ENCODE measurements at places on chromosomes 3 and 15.

DNA sequence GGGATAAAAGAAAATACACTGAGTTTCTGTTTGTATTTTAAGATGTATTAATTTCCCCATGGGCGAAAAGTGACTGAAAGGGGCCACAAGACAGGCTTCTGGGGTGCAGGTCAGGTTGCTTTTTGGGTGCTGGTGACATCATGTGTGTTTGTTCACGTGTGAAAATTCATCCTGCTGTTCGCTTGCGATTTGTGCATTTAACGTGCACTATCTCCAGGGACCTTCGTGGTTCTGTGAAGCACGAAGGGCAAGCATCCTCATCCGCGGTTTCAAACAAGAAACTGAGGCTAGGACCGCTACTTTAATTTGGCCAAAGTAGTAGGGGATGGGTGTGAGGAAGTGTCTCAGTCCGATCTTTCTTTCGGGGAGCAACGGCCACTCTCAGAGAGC is 1.6 kb upstream of the SMAD6 start:
- no peak for DNase-seq

DNA sequence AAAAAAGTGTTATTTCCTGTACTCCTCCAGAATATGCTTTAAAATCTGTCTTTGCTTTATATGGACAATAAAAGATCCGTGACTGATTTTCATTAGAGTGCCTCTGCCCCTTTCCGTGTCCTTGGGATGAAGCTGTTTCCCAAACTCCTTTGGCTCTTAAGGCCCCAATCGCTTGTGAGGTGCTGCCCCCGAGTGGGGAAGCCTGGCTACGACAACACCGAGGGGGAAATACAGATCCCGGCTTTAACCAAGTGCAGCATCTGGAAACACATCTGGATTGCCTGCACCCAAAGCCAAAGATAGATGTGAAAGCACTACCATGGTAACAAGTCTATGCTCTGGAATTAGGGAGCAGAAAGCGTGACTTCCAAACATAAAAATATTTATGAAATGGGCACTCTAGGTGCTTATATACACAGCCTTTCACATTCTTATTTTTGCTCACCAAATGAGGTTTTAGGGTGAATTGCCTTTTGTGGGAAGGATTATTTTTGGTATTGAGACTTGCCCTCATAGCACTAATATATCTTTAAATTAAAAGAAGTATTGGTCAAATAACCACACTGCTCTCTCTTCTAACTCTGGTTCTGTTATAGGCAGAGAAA is 40.6 kb upstream of the ADCY5 start:
- DNase-seq, result no peak

- no peak for DNase-seq
These were observed 17.4 kb upstream of the MKRN3 start for GRCh38 chr15:23548071-23548470.

DNA sequence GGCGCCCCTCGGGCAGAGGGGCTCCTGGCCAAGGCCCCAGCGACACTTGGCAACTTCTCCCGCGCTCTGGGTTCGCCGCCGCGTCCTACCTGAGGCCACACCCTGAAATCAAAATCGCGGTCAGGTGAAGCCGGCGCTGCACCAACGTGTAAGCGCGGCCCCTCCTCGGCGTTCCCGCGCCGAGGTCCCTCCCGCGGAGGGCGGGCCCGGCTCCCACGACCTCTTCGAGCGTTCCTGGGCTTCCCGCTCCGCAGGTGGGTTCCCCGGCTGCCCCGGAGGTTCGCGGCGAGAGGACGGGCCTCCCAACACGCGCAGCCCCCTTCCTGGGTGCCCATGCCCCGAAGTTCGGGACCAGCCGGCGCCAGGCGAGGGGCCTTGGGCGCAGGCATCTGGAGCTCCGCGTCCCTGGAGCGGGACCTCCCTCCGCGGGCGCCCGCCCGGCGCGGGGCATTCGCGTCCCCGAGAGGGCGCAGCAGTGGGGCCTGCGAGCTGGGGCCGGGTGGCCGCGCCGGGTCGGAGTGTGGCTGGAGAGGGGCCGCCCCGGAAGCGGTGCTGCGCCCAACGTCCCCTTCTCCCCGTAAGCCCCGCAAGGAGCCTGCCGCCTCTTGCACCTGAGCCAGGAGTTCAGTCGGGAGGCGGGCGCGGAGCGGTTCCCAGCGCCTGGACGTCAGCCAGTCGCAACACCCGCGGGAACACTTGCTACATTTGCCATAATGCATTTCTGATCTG is 13.7 kb downstream of the PAK6 start:
- DNase-seq, result no peak

DNA sequence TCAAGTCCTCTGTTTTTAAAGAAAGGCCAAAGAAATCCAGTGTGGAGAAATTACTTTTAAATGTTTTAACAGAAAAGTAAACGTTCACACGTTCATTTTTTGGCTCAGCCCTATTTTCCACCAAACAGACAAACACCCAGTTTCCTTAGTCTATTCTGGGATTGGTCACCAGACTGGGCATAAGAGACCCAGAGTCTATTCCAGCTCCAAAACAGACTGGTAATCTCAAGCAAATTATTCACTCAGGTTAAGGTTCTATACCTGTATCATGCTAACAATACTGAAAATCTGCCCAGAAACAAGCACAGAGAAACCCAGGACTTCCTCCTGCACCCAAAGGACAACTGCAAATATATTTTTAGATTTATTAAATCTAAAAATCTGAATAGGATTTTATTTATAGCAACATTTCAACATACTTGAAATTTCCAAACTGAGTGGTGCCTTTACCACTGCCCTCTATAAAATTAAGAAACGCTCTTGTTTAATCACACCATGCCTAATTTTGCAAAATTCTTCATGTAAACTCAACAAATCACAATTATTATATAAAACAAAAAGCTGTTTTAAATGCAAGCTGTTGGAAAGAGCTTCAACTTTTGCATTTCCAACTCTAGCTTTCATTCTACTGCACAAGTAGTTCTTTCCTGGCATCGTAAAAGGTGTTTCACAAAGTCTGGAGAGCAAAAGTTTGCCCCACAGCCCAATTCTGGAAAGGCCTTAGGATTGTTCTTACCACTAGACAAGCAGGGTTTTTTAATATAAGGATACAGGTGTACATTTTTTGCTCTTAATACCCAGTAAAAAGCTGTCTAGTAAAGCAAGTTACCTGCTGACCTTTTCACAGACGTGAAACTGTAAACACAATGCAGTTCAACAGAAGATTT is 18.7 kb downstream of the ZNF148 start:
- DNase-seq, result no peak

- no peak for DNase-seq
These were observed 54.4 kb upstream of the THUMPD3 start for GRCh38 chr3:9308298-9308990.

GRCh38 chr3:184532940-184533732 is 28.4 kb upstream of the EPHB3 start:
- no peak for DNase-seq

DNA sequence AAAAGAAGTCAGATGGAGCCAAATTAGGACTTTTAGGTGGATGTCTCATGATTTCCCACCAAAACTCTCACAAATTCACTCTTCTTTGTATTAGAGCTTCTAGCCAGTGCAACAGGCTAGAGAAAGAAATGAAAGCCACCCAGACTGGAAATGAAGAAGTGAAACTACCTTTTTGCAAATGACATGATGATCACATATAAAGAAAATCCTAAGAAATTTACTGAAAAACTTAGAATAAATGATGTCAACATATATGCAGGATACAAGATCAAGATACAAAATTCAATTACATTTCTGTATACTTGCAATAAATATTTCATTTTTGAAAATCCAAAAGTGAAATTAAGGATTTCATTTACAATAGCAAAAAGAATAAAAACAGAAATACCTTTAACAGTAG is 110.8 kb downstream of the LRIG1 start:
- no peak for DNase-seq

GRCh38 chr15:62983956-62984355 is 58.6 kb upstream of the TPM1 start:
- DNase-seq, result no peak

GRCh38 chr3:77259694-77260093 is 219.8 kb downstream of the ROBO2 start:
- DNase-seq, result no peak

DNA sequence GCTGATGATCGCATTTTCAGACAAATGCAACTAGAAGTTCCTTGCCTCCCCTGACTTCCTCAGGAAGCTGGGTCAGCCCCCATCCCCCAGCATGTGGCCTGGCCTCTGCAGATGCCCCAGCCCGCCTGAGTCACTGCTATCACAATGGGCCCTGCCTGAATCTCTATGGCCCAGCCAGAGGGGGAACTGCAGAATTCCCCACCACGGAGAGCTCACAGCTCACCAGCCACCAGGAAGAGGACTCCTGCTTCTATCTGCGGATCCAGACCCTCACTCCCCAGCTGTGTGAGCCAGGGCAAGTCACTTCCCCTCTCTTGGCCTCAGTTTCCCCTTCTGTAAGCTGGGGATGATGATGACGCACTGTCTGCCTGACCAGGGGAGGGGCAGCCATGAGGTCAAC is 6.9 kb downstream of the PLXND1 start:
- no peak for DNase-seq

DNA sequence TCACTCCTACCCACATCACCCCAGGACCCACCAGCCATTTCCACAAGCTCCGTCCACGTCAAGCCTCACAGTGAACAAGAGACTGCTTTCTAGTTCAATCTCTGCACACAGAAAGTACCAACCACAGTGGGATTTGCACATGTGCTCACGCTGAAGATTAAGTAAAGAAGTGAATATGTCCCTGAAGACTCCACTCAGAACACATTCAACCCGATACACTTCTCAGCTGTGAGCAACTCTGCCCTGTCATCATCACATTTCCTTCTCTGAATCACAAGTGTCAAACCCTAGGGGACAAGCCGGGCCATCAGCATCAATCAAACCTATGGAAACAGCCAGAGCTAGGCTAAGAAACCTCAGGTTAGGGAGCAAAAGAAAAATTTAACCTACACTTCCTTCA is 1.9 kb downstream of the STIMATE start:
- no peak for DNase-seq

GRCh38 chr3:42257007-42257406 is 9.0 kb downstream of the CCK start:
- no peak for DNase-seq

GRCh38 chr3:30604558-30604957 is 1.8 kb upstream of the TGFBR2 start:
- no peak for DNase-seq

DNA sequence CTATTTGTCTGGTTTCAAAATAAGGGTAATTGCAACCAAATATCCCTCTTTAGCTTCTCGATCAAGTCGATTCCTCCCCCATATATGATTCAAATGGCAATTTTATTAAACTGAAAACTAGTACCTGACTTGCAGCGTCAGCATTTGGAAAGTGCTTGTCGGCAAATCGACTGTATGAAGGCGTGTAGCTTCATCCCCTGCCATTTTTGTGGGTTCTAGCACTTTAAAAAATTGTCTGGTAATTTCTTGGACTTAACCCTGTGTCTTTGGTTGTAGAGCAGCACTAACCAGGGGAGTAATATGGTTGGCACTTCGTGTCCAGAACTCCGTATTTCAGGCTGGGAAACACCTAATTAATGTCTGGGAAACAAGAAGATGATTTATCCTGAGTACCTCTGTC is 573 bp downstream of the MME start:
- no peak for DNase-seq

- no peak for DNase-seq
These were observed 21.3 kb downstream of the GPR15 start for GRCh38 chr3:98553021-98553563.

DNA sequence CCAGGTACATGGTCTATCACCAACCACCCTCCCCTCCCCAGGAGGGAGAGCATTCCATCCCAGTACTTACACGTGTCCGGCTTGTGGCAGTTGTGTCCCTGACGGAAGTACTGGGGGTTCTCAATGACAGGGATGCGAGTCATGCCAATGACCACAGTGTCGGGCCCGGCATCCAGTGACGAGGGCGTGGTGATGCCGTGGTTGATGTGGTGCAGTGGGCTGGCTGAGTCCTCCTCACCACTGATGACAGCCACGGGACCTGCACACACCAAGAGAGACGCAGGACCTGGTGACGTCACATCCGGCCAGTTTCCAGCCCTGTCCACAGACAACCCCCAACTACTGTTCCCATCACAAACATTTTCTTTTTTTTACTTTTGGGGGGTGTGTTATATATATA is 223.8 kb downstream of the NTRK3 start:
- no peak for DNase-seq

GRCh38 chr3:43523454-43524053 is 98.3 kb downstream of the ANO10 start:
- no peak for DNase-seq

GRCh38 chr3:143551761-143552160 is 296.5 kb downstream of the SLC9A9 start:
- no peak for DNase-seq

DNA sequence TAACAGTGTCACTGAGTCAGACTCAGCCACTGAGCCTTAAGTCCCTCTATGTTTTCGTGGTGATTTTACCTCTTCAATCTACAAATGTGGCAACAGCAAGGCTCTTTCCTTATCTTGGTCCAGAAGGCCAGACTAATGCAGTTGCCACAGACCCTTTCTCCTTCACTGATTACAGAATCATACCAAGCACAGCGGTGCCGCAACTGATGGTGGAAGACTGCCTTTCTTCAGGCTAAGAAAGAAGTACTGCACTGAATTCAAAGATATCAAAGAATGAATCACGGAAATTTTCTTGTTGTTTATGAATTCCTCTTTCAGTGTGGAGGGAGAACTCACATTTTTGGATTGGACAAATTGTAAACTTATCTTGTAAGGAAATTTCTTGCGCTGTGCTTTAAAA is 18.6 kb downstream of the DCP1A start:
- no peak for DNase-seq

DNA sequence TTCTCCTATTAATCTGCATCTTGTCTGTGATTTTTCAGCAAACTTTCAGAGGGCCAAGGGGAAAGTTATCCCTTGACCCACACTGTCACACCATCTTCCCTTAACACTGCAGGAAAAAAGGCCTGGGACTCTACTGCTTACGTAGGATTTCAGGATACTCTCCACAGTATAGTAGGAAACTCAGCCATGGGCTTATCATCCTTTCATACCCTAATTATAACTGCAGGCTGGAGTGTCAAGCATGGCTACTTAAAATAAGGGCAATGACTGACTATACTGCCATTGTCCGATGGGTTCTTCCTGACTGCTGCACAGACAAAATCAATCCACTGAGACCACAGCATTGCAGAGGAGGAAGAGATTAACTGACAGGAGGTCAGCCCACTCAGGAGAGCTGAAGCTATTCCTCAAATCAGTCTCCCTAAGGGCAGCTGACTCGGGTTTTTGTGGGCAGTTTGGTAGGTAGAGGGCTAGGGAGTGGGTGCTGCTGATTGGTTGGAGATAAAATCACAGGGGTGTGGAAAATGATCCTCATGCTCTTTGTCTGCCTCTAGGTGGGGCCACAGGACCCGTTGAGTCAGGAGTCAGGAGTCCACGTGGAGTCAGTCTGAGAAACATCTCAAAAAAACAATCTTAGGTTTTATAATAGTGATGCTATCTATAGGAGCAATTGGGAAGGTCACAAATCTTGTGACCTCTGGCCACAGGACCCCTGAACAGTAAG is 118.2 kb upstream of the STRIT1 start:
- DNase-seq, result no peak

GRCh38 chr3:16090024-16090423 is 84.5 kb upstream of the GALNT15 start:
- no peak for DNase-seq

- DNase-seq, result no peak
These were observed 15.4 kb downstream of the EXOG start for GRCh38 chr3:38511546-38511945.

- no peak for DNase-seq
These were observed 72.7 kb upstream of the AKAP13 start for GRCh38 chr15:85307687-85308045.
